Activated T-cell treated with anti-CD3 and anti-CD28 coated beads, Interleukin-2, amount 50 U/mL, for 48 hours (primary cell): ENCODE measurements at places on chromosomes 6 and 20.

GRCh38 chr6:38493931-38494547, 145.7 kb downstream of the BTBD9 start:
- DNase-seq: peak; percentile 91

DNA sequence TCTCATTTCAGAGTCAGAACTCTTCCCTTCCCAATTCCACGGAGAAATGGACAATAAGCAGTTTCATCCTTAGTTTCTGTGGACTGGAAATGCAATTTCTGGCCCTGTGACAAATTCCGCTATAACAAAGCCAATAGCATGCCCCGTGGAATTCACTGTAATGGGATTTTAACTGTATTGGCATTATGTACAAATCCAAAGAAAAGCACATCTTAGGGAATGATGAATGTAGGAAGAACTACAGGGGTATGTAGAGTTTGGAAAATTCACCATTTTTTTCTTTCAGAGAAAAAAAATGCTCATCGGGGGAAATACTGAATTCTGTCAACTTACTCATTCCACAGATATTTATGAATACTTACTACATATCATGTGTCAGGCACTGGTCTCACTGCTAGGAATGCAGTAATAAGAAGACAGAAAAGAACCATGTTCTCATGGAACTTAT, 43.5 kb downstream of the KIF6 start:
- DNase-seq: no peak

DNA sequence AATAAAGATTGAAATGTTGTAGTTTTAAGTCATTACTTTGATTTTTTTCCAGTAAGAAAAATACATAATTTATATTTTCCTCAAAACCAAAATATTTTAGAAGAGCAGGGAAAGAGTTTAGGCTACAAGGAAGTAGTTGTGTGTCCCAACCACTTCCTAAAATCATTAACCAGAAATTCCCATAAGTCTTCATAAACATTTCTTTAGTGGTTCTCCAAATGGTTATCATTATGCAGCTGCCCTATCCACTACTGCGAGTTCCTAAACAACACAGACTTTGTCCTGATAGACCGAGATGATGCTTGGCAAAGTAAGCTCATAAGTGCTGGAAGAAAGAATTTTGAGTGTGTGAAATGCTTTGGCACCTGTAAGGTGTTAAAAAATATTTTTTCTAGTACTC, 93.6 kb downstream of the ARMC2 start:
- DNase-seq: no peak

- no peak for DNase-seq
Observed at GRCh38 chr6:134642279-134642678, 307.6 kb downstream of the ALDH8A1 start.

- no peak for DNase-seq
Observed at GRCh38 chr6:8904754-8905153, 469.4 kb upstream of the SLC35B3 start.

DNA sequence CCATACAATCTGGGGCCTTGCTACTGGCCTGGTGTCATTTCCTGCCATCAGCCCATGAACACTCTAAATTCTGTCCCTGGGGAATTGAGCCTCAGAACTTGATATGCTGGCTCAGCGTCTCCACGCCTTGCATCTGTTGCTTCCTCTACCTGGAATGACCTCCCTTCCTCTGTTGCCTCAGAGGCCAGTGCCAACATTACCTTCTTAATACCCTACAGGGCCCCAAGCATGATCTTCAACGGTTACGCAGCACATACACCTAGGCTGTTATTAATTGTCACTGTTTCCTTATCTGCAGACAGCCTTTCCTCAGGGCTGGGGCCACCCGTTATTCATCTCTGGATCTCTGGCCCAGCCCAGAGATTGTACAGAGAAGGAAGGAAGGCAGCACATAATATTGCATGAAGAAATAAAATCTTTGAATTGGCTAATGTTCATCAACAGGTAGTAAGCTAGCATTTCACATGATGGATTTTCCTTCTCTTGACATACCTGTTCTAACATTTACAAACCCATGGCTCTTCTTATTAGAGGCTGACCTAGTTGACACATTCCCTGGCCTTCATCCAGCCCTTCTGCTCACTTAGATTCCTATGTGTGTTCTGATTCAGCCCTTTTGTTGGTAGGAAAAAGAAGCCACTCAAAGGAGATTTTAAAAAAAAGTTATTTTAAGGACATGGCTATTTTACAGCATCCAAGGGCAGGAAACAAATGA, 8.4 kb upstream of the RNF182 start:
- DNase-seq: no peak

- DNase-seq: no peak
Observed at GRCh38 chr6:53011979-53012378, 16.9 kb upstream of the GSTA4 start.

DNA sequence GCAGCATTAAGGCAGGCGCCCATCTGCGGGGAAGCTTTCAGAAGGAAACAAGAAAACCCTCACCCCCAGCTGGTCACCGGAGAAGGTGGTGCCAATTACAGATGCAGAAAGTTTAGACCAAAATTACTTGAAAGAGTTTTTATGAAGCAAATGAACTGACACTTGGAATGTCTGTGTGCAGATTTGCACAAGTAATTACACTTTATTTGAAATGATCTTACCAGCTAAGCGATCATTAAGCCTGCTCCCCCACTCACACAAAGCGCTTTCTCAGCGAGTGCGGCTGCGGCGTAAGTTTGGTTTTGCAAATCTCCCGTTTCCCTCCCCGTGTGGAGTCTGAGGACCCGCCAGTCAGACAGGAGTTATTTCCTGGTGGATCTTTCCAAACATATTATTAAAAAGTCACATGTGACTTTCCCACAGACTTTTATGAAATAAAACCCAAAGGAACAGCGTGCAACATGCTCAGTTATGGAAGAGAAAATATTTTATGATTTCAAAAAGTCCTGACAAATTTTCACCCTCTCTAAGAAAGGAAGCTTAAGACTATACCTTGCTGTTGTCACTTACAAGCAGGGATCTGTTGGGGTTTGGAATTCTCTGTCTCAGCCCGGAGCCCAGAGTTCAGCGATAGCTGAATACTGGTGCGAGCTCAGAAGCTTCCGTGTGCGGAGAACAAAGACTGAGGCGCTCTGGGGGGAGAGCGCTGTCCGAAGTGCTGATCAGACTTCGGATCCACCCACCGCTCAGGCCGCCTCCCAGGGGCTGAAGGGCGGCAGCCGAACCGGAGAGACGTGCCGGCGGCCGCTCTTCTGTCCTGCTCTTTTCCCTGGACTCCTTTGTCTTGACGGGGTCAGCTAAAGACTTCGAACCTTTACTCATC, 2.7 kb upstream of the MYT1 start:
- peak; percentile 35 for DNase-seq

- DNase-seq: no peak
Observed at GRCh38 chr6:87754828-87755227, 52.8 kb upstream of the AKIRIN2 start.

- no peak for DNase-seq
Observed at GRCh38 chr6:158506601-158507000, 53.3 kb upstream of the TMEM181 start.

- DNase-seq: no peak
Observed at GRCh38 chr6:42511803-42512422, 51.9 kb upstream of the UBR2 start.

DNA sequence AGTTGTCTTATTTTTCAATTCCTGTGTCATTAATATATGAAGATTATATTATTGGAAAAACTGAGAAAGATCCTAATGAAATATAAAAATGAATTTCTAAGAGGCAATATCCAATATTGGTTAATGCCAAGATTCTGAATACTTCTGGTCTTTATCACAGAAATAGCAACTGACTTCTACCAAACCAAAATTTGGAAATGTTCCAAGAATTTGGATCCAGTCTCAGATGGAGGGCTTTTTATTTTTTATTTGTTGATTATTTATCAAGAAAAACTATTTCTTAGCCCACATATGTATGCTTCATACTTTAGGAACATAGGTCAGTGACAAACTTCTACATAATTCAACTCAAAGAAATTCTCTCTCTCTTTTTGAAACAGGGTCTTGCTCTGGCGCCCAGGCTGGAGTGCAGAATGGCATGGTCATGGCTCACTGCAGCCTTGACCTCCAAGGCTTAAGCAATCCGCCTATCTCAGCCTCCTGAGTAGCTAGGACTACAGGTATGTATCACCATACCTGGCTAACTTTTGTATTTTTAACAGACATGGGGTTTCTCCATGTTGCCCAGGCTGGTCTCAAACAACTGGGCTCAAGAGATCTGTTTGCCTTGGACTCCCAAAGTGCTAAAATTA, 13.1 kb downstream of the NUP43 start:
- no peak for DNase-seq
